Stimulated activated CD4-positive, alpha-beta T cell treated with anti-CD3 and anti-CD28 coated beads, TNF-alpha, amount 100 ng/mL, for 24 hours (primary cell): ENCODE measurements at places on chromosomes 7 and 10.

- no peak for DNase-seq
Observed at GRCh38 chr10:11741608-11742007, 574 bp upstream of the ECHDC3 start.

DNA sequence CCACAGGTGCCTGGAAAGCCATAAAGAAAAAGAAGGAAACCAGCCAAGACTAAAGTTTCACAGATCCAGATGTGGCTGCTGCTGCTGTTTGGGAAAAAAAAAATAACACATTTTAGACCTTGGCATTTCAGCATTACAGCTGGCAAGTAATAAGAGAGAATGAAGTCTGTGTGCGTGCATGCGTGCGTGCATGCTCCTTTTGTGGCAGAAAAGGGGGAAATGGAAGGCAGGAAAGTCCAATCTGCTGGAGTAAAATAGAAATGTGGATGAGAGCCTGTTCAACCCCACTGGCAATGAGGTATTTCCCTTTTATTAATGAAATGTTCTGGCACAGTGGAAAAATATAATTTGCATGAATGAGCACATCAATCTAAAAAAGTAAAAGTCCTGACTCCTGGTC lies 137.0 kb upstream of the SEMA3A start:
- DNase-seq, result no peak

GRCh38 chr10:97825020-97825760 lies 24.5 kb upstream of the GOLGA7B start:
- DNase-seq, result no peak

GRCh38 chr7:22697876-22698606 lies 29.0 kb upstream of the IL6 start:
- no peak for DNase-seq

GRCh38 chr10:52483587-52483986 lies 169.5 kb downstream of the DKK1 start:
- DNase-seq, result no peak

GRCh38 chr10:70729763-70730357 lies 55.3 kb downstream of the TBATA start:
- no peak for DNase-seq
